ENCODE measurements at places on chromosomes 3 and 15. TPM values are rescaled to one million over a fixed set of nuclear protein-coding genes. Genes with fewer than 3 reads are reported as not detected.

DNA sequence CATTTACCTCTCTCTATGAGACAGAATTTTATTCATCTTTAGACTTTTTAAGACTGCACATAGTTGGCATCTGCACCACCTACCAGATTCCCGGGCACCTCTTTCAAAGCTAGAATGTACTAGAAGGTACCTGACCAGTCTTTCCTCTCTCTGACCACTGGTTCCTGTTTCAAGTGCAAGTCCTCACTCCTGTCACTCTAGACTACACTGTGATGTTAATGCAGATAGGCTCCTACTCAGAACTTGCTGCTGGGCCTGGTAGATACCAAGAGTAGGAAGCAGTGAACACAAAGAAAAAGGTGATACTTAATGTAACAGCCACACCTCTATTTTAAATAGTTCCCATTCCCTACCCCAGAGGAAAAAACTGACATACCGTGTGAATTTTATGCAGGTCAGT lies 8.1 kb upstream of the TCAIM start:
- no peaks in the 10 kb centered on the region for H3K27me3 ChIP-seq
- no peak overlapping the region for H3K4me3 ChIP-seq
- no peak for DNase-seq
- no peaks in the 10 kb centered on the region for H3K4me1 ChIP-seq
- no peak overlapping the region for H3K27ac ChIP-seq

GRCh38 chr3:131933665-131934064 lies 101.1 kb downstream of the CPNE4 start:
- H3K27me3 ChIP-seq = no peaks in the 10 kb centered on the region
- H3K4me1 ChIP-seq = no peaks in the 10 kb centered on the region
- H3K4me3 ChIP-seq = no peak overlapping the region

DNA sequence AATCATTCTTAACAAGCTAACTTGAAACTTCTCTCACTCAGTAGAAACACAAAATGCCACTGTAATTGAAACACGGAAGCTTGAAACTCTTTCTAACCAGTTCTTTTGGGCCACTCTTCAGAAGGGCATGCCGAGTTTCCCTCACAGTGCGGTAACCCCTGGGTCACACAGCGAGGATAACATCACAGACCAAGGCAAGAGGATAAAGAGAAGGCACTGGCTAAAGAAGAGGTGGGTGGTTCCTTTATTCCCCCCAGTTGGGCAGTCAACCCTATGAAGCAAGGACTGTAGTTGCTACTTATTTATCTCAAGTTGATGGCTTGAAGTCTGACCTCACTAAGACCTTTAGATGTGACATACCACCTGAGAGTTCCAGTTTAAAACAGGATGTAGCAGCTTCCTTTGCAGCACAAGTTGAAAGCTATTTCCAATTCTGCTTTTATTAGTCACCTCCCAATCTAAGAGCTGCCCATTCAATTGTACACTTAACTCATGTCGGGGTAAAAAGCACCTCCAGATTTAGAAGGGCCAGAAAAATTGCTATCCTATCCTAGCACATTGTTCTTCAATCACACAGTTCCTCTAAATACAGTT lies 272.4 kb downstream of the TIGIT start:
- no peak overlapping the region for H3K4me3 ChIP-seq
- no peak for DNase-seq
- H3K27ac ChIP-seq = no peak overlapping the region
- H3K36me3 ChIP-seq = no peaks in the 10 kb centered on the region

DNA sequence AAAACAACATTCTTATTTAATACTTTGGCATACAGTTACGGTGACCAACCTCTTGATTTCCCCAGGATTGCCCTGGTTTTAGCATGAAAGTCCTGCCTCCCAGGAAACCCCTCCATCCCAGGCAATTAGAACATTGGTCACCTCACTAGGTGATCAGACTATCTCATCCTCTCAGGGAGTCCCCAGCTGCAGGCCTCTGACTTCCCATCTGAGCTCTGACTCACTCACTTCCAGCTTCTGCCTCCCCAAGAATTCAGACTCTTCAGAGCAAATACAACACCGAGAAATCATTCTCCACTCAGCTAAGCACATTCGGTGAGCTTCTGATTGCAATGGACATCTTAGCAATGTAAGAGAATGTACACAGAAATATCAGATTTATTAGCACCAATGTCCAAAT lies 92.4 kb upstream of the HES1 start:
- H3K4me3 ChIP-seq = no peak overlapping the region
- no peaks in the 10 kb centered on the region for H3K36me3 ChIP-seq
- H3K4me1 ChIP-seq = no peaks in the 10 kb centered on the region
- H3K27ac ChIP-seq = no peak overlapping the region

GRCh38 chr15:62896380-62896866 lies 146.1 kb upstream of the TPM1 start:
- peak overlapping the region; percentile 99 for H3K27ac ChIP-seq
- H3K27me3 ChIP-seq = no peaks in the 10 kb centered on the region
- H3K4me1 ChIP-seq = peaks cover 55% of the 10 kb centered on the region
- H3K4me3 ChIP-seq = peak overlapping the region; percentile 23
- no peak for DNase-seq

- H3K4me3 ChIP-seq = no peak overlapping the region
- H3K4me1 ChIP-seq = no peaks in the 10 kb centered on the region
Measured at GRCh38 chr3:72523429-72524151, 324.7 kb downstream of the SHQ1 start.

DNA sequence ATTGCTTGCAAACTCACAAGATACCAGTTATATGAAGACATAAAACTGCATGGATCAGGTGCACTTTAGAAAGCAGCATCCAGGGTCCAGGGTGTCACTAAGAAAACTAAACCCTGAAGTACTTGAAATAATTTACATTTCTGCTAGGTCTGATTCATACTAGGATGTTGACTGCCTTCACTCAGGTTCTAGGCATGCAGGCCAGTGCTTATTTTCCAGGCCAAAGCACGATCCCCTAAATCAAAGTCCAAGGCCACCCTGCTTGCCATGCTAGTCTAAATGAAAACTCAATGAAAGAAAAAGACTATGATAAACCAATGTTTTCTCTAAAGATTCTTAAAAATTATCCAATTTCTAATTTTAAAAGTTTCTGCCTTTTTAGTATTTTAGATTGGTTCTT lies 49.4 kb downstream of the GREM1 start:
- no peak overlapping the region for H3K27ac ChIP-seq
- H3K4me1 ChIP-seq = no peaks in the 10 kb centered on the region
- H3K4me3 ChIP-seq = no peak overlapping the region
- no peaks in the 10 kb centered on the region for H3K36me3 ChIP-seq
- no peak for DNase-seq
- H3K27me3 ChIP-seq = no peaks in the 10 kb centered on the region

DNA sequence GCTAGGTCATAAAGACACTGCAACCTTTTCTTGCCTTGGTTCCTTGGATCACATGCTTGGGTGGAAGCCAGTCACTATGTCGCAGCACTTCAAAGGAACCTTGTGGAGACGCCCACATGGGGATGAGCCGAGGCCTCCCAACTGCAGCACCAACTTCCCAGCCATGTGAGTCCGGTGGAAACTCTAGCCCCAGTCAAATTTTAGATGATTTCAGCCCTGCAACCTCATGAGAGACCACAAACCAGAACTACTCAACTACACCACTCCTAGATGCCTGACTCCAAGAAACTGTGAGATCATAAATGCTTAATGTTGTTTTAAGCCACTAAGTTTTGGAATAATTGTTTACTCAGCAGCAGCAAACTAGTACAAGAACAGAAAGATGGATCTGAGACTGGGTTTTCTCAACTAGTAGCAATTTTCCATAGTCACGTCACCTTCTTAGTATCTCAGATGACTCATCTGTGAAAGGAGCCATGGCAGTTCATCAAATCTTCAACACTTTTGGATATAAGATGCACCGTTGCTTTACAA lies 86.5 kb downstream of the MB21D2 start:
- DNase-seq = no peak
- no peaks in the 10 kb centered on the region for H3K36me3 ChIP-seq
- no peaks in the 10 kb centered on the region for H3K27me3 ChIP-seq
- peaks cover 20% of the 10 kb centered on the region for H3K4me1 ChIP-seq
- H3K27ac ChIP-seq = peak overlapping the region; percentile 2

DNA sequence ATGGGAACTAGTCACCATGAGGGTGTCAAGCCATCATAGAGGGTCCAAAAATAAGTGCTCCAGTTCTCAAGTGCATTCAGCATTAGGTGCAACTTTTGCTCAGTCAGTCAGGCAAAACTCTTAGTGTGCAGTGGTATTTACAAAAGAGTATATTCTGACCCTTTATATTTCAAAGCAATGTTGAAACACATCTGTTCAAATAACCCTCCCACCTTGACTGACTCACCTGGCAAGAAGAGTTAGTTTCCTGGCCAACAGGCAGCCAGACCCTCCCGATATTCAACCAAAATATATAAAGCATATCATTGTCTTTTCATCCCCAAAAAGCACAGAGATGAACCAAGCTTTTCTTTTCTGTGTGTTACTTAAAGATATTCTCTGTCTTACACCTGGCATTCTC lies 7.6 kb upstream of the COL8A1 start:
- H3K27ac ChIP-seq = no peak overlapping the region
- no peaks in the 10 kb centered on the region for H3K4me1 ChIP-seq

SLC12A1 gene
- not detected for total RNA-seq

PLXNA1 gene
- total RNA-seq = 80.6 TPM
